NCI-H1105 treated with DMSO at 0.1 percent for 48 hours (cell line): ENCODE measurements at places on chromosomes 11 and 22.

DNA sequence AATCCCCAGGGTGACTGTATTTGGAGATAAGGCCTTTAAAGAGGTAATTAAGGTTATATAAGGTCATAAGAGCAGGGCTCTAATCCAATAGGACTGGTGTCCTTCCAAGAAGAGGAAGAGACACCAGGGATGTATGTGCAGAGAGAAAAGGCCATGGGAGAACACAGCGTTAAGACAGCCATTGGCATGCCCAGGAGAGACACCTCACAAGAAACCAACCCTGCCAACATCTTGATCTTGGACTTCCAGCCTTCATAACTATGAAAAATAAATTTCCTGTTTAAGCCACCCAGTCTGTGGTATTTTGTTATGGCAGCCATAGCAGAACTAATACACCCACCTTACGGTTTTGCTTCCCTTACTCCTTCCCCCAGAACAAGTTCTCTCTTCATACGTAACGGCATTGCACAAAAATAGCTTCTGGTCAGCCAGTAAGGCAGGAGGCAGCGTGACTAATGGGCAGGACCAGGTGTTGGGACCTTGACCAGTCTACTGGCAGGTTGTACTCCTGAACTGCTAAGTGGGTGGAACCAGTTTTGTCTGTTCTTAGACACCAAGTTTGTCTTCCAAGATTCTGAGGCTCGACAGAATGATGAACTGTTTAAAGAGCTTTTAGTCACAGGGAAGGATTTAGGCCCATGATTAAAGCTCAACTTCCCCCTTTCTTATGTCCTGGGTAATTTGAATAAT lies 31.9 kb upstream of the UPB1 start:
- DNase-seq, result no peak

GRCh38 chr11:43685440-43685839 lies 4.9 kb downstream of the HSD17B12 start:
- DNase-seq, result no peak

GRCh38 chr11:13334034-13334786 lies 56.6 kb downstream of the BMAL1 start:
- DNase-seq, result no peak

- peak; percentile 6 for DNase-seq
Observed at GRCh38 chr11:63866211-63866610, 27.3 kb downstream of the MARK2 start.

GRCh38 chr22:27906241-27906640 lies 12.8 kb downstream of the PITPNB start:
- DNase-seq, result no peak

DNA sequence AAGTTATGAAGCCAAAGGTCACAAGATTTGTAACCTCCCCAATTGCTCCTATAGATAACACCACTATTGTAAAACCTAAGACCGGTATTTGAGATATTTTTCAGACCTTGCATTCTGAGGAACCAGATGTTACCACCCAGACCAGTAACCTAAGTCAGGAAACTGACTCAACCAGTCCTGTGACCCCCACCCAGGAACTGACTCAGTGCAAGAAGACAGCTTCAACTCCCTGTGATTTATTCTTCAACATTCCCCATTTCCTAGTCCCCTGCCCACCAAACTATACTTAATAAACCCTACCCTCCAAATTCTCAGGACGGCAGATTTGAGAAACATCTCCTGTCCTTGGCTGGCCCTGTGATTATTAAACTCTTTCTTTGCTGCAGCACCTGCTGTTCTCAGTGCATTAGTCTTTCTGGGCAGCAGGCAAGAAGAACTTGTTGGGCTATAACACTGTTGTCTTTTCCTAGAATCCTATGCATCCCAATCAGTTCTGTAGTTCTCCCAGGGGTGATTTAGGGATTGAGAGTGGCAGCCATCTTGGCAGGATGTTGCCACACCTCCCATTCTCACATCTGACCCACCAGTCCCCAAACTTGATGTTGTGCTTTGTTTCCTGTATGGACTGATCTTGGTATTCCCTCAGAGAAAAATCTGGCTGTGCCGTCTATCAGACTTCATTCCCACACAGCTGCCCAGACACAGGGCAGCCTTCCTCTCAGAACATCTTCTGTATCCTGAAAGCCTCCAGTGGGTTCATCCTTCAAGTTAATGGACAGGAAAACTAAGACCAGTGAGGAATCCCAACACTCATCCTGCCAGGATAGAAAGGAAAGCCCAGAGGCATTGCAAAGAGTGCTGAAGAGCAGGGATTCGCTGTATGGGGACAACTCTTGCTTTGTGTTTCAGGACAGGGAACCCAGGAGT lies 104.0 kb downstream of the PDE2A start:
- no peak for DNase-seq

- no peak for DNase-seq
Observed at GRCh38 chr22:24007253-24008021, 2.2 kb upstream of the GSTT4 start.

DNA sequence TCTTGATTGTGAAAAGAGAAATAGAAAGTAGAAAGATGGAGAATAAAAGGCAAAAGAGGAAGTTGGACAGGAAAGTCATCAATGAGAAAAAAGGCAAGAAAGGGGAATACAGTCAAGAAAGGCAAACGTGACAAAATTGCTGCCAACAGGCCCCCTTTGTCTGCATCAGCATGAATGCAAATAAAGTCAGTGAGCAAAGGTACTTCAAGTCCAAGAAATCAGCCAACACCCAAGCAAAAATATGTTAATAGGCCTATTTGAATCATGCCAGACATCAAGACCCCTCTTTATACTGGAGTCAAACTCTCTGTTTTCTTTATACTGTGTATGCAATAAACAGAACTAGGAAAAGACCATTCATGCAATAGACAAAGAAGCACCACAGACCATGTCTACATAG lies 34.3 kb downstream of the GUCY1A2 start:
- DNase-seq, result no peak

GRCh38 chr11:116601814-116602636 lies 170.8 kb downstream of the BUD13 start:
- DNase-seq, result no peak

- DNase-seq, result no peak
Observed at GRCh38 chr11:36009473-36009872, 65.6 kb downstream of the LDLRAD3 start.

- no peak for DNase-seq
Observed at GRCh38 chr22:19212302-19212870, 33.9 kb upstream of the SLC25A1 start.

DNA sequence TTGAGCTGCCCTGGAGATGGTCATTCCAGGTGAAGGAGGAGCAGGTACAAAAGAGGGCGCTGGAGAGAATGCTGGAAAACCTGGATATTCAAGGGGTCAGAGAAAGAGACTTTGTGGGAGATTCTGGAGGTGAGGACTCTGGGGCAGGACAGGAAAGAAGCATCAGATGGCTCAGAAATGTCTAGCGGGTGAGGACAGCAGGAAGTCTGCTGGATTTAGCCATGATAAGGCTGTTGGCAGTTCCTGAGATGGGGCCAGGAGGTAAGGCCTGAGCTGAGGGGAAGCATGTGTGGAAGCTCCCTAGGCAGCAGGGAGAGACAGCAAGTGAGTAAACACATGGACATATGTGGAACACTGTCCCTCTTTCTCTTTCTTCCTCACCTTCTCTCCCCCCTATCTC lies 1.5 kb downstream of the UPB1 start:
- DNase-seq, result no peak

DNA sequence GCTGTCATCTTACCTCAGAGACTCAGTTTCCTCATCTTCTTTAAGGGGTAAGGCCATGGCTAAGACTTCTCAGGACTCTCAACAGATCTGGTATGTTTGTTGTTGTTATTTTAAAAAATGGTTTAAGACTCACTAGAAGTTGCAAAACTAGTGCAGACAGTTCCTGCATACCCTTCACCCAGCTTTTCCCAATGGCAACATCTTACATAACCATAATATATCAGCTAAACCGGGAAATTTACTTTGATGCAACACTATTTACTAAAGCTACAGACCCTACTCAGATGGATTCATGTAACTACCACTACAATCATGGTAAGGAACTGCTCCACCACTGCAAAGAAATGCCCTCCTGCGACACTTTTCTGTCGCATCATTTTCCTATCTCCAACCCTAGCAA lies 20.4 kb downstream of the LGR4 start:
- no peak for DNase-seq

- no peak for DNase-seq
Observed at GRCh38 chr22:43393132-43393843, 18.5 kb upstream of the MPPED1 start.
